ENCODE measurements at places on chromosomes 7 and 10.

GRCh38 chr10:65534771-65535170 lies 1391.1 kb upstream of the LRRTM3 start:
- DNase-seq, result no peak

DNA sequence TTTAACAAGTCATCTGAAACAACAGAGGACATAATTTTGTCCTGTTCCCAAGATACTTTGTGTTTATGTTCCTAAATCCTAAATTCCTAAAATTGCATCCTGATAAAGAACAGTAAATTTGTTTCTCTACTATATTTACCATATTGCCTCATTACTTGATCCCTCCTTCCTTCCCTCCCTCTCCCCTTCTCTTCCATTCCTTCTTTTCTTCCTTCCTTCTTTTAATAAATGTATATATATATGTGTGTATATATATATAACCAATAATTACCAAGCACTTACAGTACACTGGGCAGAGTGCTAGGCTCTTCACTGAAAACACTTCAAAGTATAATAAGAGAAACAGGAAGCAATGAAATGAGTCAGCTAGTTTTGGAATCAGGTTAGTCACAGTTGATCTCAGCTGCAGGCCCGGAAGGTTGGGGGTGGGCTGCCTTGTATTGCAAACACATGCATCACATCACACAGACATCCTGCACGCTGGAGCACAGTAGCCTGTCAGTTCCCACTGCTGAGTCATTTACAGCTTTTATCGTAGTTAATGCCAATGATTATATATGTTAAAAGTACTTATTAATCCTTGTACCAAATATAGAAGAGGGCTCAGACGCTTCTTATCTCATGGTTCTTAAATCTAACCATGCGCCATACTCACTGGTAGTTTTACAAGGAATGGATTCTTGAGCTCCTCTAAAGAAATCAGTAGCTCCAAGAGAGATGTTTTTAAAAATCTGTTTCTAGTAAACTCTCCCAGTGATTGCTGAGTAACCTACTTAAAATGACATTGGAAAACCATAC lies 551.7 kb downstream of the GRM8 start:
- DNase-seq, result peak; percentile 49

DNA sequence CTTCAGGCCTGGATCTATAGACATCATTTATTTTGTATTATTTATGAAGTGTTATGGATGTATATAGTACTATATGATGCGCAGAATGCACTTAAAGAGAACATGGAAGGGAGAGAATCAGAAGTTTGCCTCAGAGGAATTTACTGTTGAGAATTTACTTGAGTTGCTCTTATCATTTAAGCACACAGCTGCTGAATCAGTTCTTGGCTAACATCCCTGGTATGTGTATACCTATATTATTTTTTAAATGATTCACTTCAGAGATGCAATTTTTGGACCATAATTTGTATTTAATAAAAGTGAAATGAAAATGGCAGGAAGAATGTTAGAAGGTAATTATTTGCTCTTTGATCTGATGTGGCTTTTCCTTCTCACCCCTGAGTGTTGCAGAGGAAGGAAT lies 191.6 kb downstream of the BICC1 start:
- DNase-seq, result no peak

DNA sequence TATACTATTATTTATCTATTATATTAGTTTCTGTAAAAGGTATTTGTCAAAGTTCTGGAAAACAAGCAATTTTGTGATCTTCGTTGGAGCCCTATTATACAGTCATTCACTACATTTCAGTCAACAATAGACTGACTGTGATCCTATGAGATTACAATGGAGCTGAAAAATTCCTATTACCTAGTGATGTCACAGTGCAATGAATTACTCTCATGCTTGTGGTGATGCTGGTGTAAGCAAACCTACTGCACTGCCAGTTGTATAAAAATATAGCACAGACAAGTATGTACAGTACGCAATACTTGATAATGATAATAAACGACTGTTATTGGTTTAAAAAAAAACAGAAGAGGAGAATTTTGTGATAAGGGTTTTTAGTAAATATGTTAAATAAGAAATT lies 21.4 kb downstream of the OR6V1 start:
- DNase-seq, result no peak

- no peak for DNase-seq
Measured at GRCh38 chr7:36301914-36302771, 87.5 kb upstream of the ANLN start.

DNA sequence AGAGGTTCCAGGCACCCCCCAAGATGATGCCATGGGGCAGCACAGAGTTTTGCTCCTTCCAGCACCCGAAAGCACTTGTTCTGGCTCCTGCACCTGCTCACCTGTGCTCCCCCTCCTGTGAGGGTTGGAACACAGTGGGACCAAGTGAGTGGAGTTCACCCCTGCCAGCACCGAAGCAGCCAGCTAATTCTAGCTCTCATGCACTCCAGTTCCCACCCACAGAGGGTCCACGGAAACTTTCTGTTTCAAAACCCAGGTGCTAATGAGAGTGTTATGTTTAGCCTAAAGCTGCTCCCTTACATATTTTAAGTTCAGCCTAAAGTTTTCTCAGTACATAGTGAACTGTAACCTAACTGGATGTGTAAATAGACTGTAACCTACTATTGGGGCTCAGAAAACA lies 42.6 kb upstream of the SLC35G1 start:
- no peak for DNase-seq

DNA sequence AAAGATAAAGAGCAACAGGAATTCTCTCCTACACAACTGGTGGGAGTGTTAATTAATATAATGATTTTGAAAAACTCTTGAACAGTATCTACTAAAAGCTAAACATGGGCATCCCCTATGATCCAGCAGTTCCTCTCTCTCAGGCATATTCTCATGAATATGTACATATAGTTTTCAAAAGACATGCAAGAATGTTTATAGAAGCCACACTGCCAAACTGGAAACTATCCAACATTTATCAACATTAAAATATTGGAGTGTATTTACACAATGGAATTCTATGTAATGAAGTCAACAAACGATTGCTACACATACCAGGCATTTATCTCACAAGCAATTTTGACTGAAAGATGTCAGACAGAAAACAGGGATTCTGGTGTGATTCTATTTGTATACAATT lies 404.5 kb upstream of the ANKRD30A start:
- no peak for DNase-seq

DNA sequence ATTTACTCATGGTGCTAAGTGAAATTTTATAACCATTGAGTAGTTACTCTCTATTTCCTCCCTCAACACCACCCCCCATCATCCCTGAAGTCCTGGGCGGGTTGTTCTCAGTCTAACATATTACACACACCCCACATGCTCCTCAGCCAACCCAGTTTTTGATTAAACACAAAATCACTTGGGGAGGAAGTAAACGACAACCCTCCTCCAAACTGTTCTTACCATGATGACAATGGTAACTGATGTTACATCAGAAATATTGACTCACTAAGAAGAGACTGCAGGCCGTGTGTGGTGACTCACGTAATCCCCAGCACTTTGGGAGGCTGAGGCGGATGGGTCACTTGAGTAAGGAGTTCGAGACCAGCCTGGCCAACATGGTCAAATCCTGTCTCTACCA lies 44.2 kb downstream of the RAB11FIP2 start:
- DNase-seq, result peak; percentile 1

GRCh38 chr10:61346796-61347413 lies 106.3 kb downstream of the TMEM26 start:
- no peak for DNase-seq

DNA sequence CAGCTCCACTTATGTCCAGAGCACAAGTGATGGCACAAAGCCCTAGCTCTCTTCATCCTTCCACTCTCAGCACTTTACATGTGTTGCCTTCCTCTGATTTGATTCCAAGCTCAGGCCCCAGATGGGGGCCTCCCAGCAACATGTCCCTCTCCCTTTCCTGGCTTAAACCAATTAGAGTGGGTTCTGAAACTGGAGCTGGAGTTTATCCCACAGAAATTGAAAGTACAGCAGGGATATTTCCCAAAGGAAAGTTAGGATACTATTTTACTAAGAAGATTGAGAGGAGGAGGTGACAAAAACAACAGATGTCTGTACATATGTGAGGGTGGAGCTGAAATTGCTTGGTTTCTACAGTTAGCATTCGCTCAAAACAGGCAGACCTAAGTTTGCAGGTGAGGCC lies 724.6 kb downstream of the AUTS2 start:
- no peak for DNase-seq

DNA sequence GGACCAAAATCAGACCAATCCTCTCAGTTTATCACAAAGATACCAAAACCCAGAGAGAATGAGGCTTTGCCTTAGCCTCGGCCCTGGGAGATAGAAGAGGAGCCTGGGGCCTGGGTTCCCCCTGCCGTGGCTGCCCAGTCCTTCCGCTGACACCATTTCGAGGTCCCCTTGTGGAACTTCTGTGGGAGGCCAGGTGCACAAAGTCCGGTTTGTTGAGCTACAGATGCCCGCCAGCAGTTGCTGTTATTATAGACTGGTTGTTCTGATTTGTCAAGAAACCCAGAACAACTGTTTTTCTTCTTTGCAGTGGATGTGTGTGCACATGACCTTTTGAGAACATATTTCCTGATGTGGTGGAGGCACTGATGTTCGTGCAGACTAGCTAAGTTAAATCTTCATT lies 47.6 kb downstream of the CUX1 start:
- DNase-seq, result no peak

- DNase-seq, result no peak
Measured at GRCh38 chr7:130131191-130131834, 61.0 kb downstream of the KLHDC10 start.

DNA sequence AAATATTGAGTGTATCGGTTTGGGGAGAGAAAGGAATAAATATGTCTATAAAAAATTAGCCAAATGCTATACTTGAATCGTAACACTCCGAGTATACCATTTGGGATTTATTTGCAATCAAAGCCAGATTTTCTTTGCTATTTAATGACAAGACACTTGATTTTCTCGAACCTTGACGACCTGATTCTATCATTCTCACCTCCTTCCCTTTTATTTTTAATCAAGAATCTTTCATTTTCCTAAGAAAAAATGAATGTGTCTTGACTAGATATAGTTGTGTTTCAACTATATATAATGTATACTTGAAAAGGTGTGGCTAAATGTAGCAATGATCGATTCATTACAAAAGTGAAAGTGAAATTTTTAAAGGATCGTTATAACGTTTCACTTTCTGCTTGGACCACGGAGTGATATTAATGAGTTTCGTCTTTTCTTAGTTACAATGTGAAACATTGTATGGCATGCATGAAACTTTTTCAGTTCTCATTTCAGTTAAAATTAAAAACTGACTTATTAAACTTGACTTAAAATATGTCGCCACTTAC lies 562 bp downstream of the NUB1 start:
- DNase-seq, result no peak

GRCh38 chr7:2517026-2517425 lies 2.5 kb upstream of the LFNG start:
- no peak for DNase-seq

- no peak for DNase-seq
Measured at GRCh38 chr7:1366801-1367405, 92.4 kb downstream of the MICALL2 start.

GRCh38 chr7:98802088-98802780 lies 67.6 kb downstream of the TMEM130 start:
- DNase-seq, result peak; percentile 26

GRCh38 chr7:37833107-37833817 lies 15.1 kb upstream of the NME8 start:
- DNase-seq, result no peak

DNA sequence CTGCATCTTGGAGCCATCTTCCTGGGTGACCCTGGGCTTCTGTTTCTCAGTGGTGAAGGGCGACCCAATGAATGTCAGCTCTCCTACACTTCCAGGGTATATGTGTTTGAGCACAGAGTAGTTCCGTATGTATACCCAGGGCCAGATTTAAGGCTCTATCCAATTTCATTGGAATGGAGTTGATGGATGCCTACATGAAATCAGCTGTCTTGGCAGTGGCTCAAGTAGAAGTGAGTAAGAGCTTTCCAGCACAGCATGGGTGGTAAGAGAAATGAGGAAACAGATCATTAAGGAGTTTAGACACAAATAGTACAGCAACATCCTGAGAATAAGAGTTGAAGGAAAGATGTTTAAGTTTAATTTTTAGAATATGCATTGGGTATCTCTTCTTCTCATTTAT lies 433.0 kb downstream of the PAXIP1 start:
- no peak for DNase-seq

GRCh38 chr10:29598851-29599311 lies 35.9 kb downstream of the SVIL start:
- DNase-seq, result no peak

- DNase-seq, result no peak
Measured at GRCh38 chr7:86784765-86785164, 141.1 kb downstream of the GRM3 start.

DNA sequence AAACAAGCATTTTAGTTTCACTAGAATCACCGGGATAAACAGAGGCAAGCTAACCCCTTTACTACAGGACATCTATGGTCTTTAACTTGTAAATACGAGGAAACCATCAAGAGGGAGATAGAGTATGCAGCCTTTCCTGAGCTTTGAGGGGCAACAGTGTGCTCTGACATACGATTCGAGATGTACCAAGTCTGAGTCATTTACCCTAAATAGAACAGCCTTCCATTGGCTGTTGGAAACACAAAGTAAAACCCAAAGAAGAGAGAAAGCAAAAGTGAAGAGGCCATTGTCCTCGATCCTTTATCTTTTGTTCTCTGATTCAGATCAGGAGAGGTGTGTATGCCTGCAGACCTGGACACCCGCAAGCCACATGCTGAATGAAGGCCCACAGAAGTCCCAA lies 289.5 kb downstream of the KCNMA1 start:
- no peak for DNase-seq

- DNase-seq, result no peak
Measured at GRCh38 chr7:16914771-16915170, 33.0 kb upstream of the AGR3 start.

DNA sequence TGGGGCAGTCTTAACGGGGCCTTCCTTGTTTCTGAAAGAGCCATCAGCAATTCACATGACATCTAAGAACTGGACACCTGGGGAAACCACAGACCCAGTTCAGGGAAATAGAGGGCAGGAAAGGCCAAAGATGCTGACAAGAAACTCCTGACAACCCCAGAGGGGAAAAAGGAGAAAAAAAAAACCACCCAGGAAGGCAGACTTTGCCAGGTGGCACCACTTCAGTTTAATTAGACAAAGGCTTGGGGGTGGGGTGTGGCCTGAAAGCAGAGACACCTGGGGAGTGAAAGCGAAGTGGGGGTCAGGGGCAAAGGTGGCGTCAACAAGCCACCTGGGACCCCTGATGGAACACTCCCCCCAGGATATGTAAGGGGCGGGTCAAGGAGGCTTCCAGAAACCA lies 53.6 kb downstream of the RAB11FIP2 start:
- no peak for DNase-seq

Measured in stimulated activated CD8-positive, alpha-beta memory T cell treated with anti-CD3 and anti-CD28 coated beads, Interleukin-2, amount 100 ng/mL, for 48 hours (primary cell).